Ammon's horn (tissue), 1 donor: ENCODE measurements at places on chromosomes 3 and 15.

DNA sequence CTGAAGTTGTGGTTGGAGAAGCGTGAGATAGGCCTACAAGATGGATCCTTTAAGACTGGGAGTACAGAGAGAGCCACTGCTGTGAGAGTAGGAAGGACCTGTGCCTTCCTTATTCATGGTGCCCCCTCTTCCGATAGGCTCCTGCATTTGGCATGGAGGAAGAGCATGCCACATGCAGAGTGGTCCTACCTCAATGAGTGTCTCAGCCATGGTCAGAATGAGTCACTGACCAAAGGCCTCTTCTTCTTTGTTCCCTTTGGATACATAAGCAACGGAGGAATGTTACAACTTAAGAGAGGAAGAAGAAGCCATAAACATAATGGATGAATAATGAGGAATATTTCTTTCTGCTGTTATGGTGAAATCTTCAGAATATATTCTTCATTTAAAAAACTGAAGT lies 681.2 kb upstream of the GRM7 start:
- DNase-seq: no peak

GRCh38 chr3:28982906-28983305 lies 298.0 kb upstream of the RBMS3 start:
- DNase-seq: no peak

- DNase-seq: no peak
Observed at GRCh38 chr15:95989392-95989791, 341.1 kb upstream of the NR2F2 start.

- DNase-seq: no peak
Observed at GRCh38 chr15:69496001-69496400, 43.4 kb downstream of the RPLP1 start.

- no peak for DNase-seq
Observed at GRCh38 chr15:33494306-33494705, 183.5 kb downstream of the RYR3 start.

- no peak for DNase-seq
Observed at GRCh38 chr15:88810446-88810845, 7.2 kb downstream of the ACAN start.

DNA sequence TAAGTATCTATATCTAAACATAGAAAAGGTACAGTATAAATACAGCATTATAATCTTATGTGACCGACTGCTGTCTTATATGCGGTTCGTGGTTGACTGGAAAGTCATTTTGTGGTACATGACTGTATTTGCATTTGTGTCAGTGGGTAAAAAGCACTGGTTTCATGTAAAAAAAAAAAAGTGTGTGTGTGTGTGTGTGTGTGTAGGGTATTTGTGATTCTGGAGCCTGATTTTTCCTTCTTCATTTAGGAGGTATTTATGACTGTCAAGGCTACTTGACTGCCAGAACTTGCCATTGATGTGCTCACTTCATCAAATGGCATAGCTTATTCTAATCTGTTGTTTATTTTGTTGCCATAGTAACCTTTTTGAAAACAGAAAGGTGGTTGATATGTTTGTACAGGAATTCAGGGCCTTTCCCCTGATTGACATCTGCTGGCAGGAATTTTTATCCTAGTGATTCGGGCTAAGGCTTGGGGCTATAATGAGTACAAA lies 63.2 kb downstream of the AKAP13 start:
- DNase-seq: no peak

DNA sequence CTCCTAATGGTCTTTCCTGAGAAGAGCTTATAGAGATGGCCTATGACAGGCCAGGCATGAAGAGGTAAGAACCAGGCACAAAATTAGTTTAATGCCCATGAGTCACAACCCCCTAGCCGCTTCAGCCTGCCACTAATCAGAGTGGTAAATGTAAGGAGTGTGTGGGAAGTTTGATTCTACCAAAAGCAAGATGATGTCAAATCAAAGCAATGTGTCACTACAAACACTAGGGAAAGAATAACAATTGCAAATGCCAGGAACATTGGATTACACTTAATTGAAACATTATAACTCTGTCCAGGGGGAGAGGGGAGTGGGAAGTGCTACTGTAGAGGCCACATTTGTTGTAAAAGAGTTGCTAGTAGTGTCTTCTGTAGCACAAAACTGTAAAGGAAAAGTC lies 596.6 kb upstream of the AGTR1 start:
- no peak for DNase-seq

DNA sequence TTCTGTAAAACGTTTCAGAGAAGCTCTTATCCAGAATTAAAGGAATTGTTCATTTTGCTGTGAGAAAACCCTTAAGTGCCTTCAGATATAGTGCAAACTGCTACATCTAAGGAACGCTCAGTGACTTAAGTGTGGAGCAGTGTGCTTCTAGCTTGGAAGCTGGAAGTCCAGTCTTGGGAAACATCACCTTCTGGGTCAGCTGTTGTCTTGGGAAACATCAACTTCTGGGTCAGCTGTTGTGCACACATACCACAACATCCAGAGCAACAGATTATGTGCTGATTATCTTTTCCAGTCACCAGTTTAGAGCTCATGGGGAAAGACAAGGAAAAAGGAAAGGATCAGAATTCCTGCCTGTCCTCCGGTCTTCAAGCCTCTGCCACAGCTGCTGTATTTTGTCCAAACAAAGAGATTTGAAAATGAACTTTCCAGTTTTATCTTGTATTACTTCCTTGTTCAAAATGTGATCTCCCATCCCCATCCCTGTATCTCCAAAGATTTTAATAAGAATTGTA lies 713.6 kb downstream of the NSUN3 start:
- no peak for DNase-seq

- peak; percentile 39 for DNase-seq
Observed at GRCh38 chr3:120093119-120093910, 932 bp downstream of the GSK3B start.

DNA sequence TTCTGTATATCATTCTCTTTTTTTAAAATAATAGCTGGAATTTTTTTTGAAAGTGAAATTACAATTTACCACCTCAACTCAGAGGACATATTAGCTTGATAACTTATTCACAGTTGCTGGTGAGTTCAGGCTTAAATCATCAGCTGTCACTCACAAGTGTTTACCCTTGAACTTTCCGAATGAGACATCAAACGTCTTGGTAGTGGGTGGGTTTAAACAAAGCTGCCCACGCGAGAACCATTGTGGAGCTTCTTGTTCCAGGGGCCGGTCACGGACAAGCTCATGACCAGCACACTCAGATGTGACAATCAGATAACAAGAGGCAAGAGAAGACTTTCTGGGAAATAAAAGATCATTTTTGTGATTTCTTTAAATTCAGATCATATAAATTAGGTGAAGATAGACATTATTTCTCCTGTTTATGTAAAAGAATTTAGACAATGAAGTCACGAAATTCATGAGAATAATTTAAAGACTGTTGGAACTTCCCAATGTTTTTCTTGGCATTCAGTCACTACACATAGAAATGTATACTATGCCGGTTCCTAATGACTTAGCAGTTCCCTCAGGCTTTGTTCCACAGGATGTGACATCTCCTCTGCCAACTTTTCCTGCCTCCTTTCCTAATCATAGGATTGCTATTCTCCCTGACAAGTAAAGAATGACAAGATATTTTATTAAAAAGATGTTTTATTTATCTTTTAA lies 29.3 kb downstream of the BTD start:
- DNase-seq: peak; percentile 34

GRCh38 chr3:70606018-70606417 lies 293.6 kb upstream of the MDFIC2 start:
- no peak for DNase-seq

DNA sequence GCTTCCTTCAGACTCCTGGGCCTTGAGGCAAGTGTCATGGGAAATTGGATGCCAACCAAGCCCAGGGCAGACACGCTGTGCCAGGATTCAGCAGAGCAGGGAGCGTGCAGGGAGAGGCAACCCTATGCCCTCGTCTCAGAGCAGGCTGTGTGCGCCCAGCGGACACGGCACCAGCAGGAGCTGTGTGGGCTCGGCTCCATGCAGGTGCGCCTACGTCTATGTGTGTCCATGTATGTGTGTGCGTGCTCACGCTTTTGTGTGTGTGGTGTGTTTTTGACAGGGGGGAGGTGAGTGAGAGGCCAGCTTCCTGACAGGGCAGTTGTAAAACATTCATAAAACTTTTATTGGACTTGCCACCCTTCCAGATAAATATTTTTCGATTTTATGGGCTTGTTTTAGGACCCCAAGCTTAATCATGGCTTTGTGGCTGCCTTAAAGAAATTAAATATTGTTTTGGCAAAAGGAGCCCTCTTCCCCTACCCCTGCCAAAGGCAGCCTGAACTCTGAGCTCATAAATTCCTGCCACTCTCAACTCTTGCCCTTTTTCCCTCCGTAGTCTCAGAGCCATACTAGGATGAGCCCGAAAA lies 84.4 kb downstream of the DNAJB8 start:
- DNase-seq: peak; percentile 35

DNA sequence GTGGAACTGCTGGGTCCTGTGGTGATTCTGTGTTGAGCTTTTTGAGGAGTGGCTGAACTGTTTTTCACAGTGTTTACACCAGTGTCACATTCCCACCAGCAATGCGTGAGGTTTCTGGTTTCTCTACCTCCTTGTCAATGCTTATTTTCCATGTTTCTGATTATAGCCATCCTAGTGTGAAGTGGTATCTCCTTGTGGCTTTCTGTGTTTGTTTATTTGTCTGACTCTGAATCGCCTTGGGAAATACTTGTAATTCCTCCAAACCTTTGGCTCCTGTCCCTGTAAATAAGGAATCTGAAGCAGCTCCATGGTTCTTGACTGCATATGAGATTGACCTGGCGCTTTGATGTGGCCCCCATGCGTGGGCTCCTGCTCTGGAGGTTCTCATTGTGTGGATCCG lies 20.6 kb downstream of the FAN1 start:
- no peak for DNase-seq

DNA sequence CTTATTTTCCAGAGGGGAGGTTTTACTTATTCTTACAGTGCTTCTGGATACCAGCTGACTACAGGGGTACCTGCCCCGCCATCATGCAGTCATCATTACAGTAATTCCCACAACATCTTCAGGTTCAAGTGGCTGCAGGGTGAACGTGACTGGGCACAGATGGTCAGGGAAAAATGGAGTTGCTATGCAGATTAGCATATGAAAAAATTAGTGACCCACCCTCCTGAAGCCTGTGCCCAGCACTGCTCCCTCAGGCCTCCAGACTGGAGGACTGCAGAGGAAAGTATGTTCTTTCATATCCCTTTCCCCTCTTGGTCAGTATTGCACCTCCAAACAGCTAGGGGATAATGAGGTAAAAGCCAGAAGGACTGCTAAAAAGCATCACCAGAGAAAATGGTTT lies 937.9 kb downstream of the TUSC7 start:
- DNase-seq: no peak

DNA sequence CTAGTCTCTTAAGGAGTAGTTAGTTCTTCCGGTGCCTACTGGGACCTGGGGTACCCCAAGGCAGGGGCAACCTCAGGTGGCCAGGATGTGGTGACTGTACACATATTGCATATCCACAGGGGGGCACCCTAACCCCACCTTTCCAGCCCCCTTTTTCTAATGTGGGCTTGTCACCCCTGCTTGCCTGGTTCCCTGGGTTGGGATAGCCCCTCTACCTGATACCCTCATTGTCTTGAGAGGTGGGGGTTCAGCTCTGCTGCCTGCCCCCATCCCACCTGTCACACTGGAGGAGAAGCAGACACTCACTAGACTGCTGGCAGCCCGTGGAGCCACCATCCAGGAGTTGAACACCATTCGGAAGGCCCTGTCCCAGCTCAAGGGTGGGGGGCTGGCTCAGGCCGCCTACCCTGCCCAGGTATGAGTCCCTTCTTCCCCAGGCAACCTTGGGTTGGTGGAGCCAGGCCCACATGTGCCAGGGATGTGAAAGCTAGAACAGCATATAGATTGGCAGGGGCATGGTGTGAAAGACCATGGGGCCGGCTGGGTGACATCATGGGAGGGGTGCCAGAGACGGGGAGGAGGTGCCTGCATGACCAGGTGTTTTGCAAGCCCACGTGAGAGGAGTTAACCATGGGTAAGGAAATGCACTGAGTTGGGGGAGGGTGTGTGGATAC lies 4.0 kb downstream of the GLYCTK start:
- no peak for DNase-seq

DNA sequence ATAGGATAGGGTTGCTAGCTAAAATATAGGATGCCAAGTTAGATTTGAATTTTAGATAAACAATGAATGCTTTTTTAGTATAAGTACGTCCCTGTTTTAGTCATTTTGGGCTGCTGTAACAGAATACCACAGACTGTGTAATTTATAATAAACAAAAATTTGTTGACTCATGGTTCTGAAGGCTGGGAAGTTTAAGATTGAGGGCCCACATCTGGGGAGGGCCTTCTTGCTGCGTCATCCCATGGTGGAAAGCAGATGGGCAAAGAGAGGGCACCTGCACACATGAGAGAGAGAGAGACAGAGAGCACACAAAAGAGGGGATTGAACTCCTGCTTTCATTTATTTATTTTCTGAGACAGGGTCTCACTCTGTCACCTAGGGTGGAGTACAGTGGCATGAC lies 246.5 kb downstream of the EPHB1 start:
- DNase-seq: no peak

GRCh38 chr3:154275965-154276364 lies 48.3 kb downstream of the DHX36 start:
- no peak for DNase-seq

GRCh38 chr3:17322106-17322793 lies 420.2 kb downstream of the TBC1D5 start:
- DNase-seq: no peak

GRCh38 chr3:113054552-113054951 lies 63.8 kb downstream of the GTPBP8 start:
- no peak for DNase-seq

DNA sequence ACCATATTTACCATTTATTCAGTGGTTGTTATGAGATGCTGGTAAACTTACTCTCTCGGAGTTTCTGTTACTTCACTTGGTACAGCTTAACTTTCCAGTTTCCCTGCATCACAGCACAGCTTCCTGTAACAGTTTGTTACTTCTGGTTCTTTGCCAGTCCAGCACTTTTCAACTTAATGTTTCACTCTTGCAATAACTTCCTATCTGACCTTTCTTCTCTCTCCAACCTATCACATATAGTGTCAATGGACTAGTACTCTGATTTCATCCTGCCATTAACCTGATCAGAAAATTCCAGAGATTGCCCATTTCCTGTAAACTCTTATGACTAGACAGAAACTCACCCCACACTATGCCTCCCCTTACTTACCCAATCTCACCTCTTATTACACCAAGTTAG lies 3.9 kb upstream of the ATP11B start:
- no peak for DNase-seq

DNA sequence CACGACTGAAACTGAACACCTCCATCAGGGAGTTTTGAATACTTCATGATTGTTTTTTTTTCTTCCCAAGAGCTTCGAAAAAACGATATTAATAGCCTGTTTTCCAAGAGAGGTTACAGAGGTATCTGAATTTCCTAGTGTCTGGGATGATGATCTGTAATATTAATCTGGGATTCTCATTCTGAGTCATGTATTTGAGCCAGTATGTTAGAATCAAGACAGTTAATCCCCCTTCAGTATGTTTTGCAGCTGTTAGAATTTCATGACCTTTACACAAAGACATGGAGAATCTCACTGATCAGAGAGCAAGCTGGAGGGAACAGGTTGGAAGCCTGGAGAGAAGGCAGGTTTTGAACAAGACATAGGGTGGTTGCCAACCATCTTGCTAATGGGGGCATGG lies 234.5 kb upstream of the GAP43 start:
- DNase-seq: no peak

GRCh38 chr3:151630938-151631441 lies 102.7 kb upstream of the AADACL2 start:
- peak; percentile 39 for DNase-seq

- DNase-seq: no peak
Observed at GRCh38 chr3:181344331-181344730, 354.8 kb upstream of the DNAJC19 start.

- DNase-seq: no peak
Observed at GRCh38 chr3:154177406-154177805, 56.2 kb downstream of the ARHGEF26 start.

- DNase-seq: no peak
Observed at GRCh38 chr15:25863111-25863967, at the start of gene ATP10A. TSS of gene ATP10A (minus strand) at chr15:25863327. CDS start at chr15:25863096, 231 bp downstream.
